Breast epithelium (tissue), 4 donors: ENCODE measurements at places on chromosomes 4 and X.

- DNase-seq, result no peak
Measured at GRCh38 chr4:147134536-147135210, 189.0 kb upstream of the TTC29 start.

GRCh38 chrX:74505437-74505836 is 84.1 kb downstream of the SLC16A2 start:
- no peak for DNase-seq

- no peak for DNase-seq
Measured at GRCh38 chr4:6657242-6658208, 17.0 kb downstream of the MRFAP1 start.

DNA sequence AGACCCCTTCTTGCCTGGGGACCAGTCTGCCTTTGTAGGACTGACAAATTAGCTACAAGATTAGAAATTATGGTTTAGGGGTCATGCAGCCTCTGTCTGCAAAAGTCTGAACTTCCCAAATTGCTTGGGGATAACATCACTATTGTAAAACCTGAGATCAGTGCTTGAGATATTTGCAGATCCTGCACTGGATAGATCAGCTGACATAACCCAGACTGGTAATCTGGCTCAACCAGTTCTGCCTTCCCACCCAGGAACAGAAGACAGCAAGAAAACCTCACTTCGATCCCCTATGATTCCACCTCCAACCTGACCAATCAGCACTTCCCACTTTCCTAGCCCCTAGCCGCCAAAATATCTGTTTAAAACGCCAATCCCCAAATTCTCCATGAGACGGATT is 202.8 kb upstream of the DIAPH2 start:
- DNase-seq, result no peak

GRCh38 chr4:103152381-103152780 is 45.8 kb downstream of the CENPE start:
- no peak for DNase-seq

DNA sequence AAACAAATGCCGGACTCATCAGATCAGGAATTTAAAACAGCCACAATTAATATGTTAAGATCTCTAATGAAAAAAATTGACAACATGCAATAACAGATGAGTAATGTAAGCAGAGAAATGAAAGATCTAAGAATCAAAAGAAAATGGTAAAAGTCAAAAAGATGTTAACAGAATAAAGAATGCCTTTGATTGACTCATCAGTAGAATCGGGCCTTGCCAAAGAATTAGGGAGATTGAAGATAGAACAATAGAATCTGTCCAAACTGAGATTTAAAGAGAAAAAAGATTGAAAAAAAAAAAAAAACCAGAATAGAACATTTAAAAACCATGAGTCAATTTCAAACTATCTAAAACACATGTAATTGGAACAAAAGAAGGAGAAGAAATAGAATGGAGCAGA is 25.9 kb upstream of the GUCY1A1 start:
- DNase-seq, result no peak

GRCh38 chr4:163344147-163345125 is 744 bp downstream of the NPY5R start:
- no peak for DNase-seq

DNA sequence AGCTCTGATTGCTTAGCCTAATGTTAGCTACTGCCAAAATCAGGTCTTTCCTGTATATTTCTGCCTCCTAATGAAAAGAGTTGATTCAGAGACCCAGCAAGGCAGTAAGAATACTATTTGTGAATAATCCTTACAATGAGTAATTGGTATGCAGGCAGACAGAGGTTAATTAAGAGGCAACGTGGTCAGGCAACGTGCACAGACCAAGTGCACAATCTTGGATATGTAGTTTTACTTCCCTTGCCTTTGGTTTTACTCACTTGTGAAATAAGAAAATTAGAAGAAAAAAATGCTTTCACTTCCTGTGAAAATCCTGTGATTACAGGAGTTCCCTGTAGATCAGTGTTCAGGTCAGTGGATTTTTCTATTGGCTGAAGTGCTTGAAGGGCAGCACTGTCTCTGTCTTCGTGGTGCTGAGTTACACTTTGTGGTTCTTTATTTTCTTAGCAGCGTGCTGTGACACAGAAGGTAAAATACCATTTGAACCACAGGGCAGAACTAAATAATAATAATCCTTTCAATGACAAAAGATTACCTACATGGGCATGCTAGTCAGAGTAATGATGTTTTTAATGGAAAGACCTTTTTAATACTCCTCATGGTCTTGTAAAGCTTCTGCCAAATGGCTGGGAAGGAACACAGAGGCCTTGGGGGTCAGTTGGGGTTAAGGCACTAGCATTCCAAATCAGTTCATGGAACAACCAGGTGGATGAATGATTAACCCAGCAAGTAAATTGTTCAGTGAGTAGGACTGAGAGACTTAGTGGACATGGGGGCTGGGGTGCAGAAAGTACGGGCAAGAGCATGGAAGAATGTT is 430.9 kb downstream of the MAPK10 start:
- no peak for DNase-seq

GRCh38 chrX:48794340-48794910 is 7.4 kb upstream of the HDAC6 start:
- DNase-seq, result no peak

GRCh38 chrX:129585691-129586090 is 45.6 kb downstream of the OCRL start:
- DNase-seq, result no peak

- DNase-seq, result no peak
Measured at GRCh38 chr4:78864405-78865024, 74.7 kb downstream of the PAQR3 start.

GRCh38 chrX:84873176-84873575 is 130.5 kb upstream of the APOOL start:
- no peak for DNase-seq

DNA sequence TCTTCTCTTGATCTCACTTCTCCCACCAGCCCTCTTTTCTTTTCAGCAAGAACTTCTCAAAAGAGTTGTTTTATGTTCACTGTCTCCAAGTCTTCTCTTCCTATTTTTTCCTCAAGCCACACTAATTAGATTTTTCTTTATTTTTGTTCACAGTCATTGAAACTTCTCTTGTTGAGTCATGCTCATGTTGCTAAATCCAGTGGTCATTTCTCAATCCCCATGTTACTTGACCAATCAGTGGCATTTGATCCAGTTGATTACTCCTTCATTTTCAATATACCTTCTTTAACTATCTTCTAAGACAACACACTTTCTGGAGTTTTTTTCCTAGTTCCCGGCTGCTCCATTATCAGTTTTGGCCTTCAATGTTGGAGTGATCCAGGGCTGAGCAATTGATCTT is 103.1 kb upstream of the LSM6 start:
- no peak for DNase-seq

DNA sequence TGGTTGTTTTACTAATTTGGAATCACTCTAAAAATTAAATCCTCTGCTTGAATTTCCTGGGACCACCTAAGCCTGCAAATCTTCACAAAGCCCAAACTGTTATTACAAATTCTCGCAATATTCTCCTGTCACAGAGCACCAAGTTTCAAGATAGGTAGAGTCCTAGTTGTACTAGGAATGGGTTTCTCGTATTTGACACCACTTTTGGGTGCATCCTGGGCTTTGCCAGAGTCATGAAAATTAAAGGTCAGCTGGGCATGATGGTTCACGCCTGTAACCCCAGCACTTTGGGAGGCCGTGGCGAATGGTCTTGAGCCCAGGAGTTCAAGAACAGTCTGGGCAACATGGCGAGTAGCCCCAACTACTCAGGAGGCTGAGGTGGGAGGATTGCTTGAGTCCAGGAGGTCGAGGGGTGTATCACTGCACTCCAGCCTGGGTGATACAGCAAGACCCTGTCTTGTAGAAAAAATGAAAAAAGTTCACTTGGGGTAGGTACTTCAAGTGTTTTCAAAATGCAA is 30.6 kb upstream of the MANBA start:
- DNase-seq, result no peak

GRCh38 chrX:123731987-123732669 is 724 bp downstream of the THOC2 start:
- DNase-seq, result no peak

GRCh38 chrX:17831255-17831654 is 29.8 kb downstream of the RAI2 start:
- no peak for DNase-seq

GRCh38 chrX:124239911-124240310 is 92.5 kb upstream of the TEX13D start:
- DNase-seq, result no peak

GRCh38 chr4:46839128-46839527 is 69.9 kb downstream of the COX7B2 start:
- no peak for DNase-seq

- DNase-seq, result no peak
Measured at GRCh38 chr4:36278789-36279188, 2.6 kb upstream of the DTHD1 start.

GRCh38 chr4:42781315-42781714 is 111.2 kb upstream of the GRXCR1 start:
- no peak for DNase-seq

GRCh38 chrX:107849747-107850421 is 24.2 kb downstream of the MID2 start:
- no peak for DNase-seq

GRCh38 chr4:119238068-119238722 is 25.7 kb downstream of the USP53 start:
- DNase-seq, result no peak

DNA sequence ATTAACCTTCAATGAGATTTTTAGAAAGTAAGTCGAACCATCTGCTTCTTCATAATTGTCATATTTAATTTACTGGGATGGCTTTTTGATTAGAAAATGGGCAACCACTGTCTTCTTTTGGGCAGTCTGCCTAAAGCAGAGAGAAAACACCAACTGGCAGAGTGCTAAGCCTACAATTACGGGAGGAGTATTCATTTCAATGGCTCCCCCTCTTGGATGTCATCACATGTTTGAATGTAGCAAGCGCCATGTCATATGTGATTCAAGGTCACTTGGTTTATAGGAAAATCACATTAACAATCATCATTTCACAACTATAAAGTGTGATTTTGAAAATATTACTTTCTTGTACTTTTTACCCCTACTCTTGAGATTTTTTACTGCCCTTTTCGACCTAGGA is 261.9 kb downstream of the FRMPD4 start:
- no peak for DNase-seq

DNA sequence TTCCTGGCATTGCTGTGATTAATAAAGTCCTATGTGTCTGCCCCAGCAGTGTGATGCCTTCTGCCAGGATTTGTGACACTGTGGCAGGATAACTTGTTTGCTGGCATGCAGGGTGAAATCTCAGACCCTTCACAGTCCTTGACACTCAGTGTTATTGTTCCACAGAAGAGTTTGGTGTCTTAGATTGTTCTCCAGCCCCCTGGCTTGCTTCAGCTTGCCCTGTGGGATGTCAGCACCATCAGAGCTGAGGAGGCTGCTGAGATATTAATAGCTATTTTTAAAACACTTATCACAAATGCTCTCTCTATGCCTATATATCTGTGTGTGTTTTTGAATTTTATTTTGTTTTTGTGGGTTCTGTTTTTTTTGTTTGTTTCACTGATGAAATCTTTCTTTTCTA is 136.9 kb downstream of the TSPAN5 start:
- no peak for DNase-seq

GRCh38 chrX:74656079-74656745 is 41.8 kb upstream of the RLIM start:
- DNase-seq, result no peak

DNA sequence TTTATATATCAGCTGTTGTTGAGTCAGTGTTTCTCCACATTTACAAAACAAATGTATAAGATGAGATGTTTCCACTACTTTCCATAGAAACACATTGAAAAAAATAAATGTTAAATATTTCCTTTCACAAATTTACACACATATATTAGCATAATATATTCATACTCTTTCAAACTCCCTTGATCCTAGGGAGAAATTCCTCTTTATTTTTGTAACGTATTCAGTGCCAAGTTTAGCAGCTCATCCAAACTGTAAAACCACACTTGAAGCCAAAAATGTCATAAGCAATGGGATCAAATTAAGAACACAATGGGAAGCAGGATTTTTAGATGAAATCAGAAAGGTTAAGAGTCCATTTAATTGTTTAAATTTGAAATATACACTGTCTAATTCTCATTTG is 381.1 kb upstream of the MAD2L1 start:
- DNase-seq, result no peak

DNA sequence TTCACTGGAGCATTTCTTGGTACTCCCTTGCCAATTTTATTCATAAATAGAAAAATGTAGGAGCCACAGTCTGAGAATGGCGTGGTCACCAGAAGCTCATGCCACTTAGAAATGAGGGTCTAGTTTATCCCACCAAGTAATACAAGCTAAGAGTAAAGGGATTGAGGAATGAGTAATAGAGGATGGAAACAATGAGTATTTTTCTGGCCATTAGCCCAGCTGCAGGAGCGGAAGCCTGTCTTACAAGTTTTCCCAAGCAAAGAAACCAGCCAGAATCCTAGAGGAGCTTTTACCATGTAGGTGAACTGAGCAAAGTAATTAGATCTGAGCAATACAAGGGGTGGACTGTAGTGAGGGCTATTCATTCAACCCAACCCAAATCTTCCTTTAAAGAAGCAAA is 160.7 kb upstream of the NPY2R start:
- DNase-seq, result no peak

GRCh38 chr4:7610022-7610670 is 175.4 kb upstream of the PSAPL1 start:
- DNase-seq, result no peak

DNA sequence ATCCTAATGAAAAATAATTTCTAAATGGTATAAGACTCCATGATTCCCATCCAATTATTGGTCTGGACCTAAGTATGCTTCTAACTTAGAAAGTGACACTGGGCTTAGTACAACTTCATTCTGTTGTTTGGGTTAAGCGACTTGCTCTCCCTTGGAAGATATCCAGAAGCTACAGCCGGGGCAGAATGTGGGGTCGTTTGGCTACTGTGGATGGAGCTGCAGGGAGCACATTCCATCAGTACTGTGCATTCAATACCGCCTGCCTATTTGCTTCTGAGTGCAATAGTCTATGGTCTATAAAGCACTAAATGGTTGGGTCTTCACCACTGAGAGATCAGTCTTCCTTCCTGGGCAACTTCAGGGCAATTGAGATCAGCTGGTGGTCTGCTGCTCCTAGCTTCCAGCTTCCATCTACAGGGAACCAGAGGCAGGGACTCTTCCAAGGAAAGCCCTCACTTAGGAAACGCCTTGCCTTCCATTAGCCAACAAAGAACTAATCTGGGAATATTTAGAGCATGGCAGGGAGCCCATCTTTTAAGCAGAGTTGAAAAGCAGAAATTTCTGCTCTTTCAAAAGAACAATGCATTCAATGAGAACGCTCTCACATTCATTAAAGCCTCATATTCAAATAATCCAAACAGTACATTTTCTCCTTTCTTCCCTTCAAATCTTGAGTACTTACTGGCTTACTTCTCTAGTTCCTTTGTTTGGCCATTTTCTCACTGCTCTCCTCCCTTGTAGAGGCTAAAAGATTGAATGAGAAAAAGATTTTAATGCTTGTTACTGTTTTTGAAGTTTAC is 1049.9 kb upstream of the TENM3 start:
- no peak for DNase-seq

DNA sequence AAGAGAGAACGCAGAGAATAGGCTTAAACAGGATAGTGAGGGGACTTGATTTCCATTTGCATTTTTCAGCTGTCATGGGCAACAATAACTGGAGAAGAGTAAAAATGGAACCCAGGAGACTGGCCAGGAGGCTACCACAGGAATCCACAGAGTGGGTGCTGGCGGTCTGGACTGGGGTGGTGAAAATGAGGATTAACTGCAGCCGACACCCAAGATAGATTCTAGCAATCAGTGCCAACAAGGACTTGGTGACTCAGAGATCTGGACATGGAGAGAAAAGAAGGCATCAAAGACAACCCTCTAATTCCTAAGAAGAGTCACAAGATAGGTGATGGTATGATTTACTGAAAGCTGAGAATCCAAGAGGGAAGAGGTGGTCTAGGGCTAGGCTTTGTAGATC is 102.8 kb downstream of the ATP8A1 start:
- no peak for DNase-seq
